ENCODE measurements at places on chromosomes 1 and 21.

GRCh38 chr1:226604560-226605317 is 56.2 kb downstream of the STUM start:
- no peak for DNase-seq

DNA sequence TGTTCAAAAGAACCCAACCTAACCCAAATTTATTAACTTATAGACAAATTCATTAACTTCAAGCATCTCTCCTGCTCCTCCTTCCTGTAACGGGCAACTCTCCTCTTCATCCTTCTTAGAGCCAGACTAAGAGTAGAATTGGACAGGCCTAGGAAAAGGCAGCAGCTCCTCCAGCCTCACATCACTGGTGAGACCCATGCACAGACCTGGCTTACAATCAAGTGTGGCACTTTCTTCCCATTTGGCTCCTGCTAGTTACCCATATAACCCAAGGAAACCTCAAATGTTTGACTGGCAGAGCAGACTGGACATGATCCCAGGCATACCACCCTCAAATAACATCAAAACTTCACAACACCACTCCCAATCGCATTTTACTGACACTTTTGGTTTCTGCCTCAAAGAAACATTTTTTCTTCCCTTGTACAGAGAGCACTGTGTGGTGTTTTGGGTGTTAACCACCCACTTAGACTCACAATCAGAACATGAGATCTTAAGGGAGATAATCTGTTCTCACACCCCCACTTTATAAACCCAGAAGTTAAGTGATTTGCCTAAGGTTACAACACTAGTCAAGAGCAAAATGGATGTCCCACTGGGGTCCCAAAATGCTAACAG is 101.4 kb downstream of the SIPA1L2 start:
- DNase-seq: no peak

- DNase-seq: no peak
These were observed 2.4 kb downstream of the HMGB4 start for GRCh38 chr1:33866281-33866680.

DNA sequence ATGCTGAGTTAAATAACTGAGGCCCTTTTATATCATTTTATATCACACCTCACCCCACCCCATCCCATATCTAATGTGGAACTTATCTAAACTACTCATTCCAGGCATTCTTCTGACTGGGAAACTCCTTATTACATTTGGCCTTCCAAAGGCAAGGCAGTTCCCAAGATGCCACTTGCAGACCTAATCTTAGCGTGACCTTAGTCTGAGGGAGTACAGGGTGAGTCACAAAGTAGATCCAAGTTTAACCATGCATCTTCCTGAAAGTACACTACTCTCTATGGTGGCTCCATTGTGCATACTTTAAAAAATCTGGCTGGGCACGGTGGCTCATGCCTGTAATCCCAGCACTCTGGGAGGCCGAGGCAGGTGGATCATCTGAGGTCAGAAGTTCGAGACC is 353.6 kb upstream of the C1orf87 start:
- DNase-seq: no peak

DNA sequence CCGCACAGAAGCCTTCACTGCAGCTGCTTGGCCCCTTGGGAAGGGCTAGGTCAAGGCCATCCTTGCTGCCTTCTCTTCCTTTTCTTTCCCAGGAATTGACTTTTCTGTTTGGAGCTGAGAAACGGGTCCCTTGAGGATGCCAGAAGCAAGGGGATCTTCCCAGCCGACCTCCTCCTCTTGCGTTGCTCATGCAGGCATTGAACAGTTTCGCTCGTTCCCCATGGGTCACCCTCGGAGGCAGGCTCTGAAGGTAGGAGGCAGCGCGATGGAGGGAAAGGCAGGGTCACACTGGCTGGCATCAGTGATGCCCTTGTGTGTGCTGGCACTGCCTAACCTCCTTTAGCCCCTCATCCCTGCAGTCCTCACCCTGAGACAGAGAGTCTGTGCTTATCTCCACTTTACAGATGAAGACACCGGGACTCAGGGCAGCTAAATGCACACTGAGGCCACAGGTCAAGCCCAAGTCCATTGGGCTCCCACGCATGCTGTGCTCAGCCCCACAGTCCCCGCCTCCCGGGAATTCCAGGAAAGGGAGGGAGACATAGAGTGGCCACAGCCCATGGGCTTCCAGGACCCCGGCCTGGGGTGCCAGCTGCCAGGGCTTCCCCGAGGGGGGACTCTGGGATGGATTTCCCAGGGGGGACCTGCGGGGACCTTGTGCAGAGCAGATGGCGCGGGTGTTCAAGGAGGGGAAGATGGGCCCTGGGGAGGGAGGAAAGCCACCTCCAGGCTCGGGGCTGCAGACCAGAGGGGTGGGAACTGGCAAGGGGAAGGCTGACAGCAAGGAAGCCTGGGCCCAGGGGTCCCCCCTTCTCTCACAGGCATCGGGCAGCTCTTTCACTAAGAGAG is 90.2 kb downstream of the SPSB1 start:
- no peak for DNase-seq

GRCh38 chr1:246680696-246681130 is 43.5 kb upstream of the SCCPDH start:
- DNase-seq: no peak

GRCh38 chr1:2100780-2101108 is 50.5 kb downstream of the PRKCZ start:
- no peak for DNase-seq

DNA sequence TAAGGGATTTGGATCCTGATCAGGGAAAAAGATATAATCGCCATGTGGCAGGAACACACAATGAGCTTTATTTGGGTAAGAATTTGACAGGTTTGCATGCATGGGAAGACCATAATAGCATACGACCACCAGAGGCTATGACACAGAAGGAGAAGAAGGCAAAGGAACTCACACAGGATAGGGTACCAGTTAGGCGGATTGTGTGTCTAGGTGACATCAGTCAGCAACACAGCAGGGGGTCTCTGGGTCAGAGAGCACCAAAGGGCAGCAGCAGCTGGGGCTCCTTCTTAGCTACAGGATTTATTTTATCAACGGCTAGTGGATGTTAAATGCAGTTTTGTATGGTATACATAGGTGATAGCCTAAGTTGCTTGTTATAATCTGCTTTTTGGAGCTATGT is 551.3 kb downstream of the KCNT2 start:
- no peak for DNase-seq

GRCh38 chr1:214688891-214689290 is 85.9 kb downstream of the CENPF start:
- no peak for DNase-seq

DNA sequence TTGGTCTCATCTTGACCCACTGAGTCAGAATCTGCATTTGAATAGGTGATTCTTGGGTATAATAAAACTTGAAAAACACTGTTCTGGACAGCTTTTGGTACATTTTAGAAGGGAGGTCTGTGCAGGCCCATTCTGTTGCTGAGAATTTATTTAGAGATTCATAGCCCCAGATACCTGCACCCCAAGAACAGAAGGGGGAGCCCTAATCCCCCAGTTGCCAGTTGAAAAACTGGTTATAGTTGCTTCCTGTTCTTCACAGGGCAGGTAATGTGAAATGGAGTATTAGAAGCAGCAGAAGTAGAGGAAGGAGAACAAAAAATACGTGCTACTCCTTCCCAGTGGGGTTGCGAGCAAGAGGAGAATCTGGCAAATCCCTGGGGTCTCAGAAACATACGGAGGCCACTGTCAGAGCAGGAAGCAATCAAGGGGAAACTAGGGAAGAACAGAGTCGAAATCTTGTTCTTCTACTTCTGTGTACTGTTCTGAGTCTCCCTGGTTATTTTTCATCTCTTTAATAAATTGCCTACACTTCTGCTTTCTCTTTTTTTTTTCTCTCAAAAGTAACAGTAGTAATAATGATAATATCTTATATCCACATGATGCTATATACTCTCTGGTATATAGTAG is 4.6 kb upstream of the CLCA2 start:
- DNase-seq: no peak

DNA sequence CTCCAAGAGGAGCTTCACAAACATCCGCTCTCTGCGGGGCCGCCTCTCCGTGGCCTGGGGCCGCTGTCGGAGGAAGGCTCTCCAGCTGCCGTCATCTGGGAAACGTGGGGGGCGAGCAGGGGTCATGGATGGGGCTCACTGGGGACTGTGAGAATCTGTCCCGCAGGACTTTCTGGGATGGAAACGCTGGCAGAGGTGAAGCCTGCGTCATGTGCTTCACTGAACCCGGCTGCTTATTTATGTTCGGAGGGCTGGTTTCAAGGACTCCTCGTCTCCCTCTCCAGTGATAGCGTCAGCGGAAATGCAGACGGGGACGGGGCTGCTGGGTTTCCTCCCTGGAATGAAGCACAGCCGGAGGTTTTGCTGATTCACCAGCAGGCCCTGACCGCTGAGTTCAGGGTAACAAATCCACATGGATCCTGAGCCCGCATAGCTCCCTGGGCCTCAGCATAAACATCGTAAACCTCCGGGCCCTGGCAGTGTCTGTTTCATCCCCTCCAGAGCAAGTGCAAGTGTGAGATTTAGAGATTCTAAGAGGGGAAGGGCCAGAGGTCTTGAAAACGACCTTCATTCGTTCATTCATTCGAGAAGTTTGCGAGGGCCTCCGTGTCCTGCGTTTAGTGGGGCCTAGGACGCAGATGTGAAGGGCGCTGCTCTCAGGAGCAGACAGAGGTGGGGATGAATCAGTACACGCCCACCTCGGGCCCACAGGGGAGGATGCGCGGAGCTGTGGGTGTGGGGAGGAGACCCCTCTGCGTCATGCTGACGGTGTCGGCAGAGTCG is 7.0 kb upstream of the POFUT2 start:
- DNase-seq: no peak

DNA sequence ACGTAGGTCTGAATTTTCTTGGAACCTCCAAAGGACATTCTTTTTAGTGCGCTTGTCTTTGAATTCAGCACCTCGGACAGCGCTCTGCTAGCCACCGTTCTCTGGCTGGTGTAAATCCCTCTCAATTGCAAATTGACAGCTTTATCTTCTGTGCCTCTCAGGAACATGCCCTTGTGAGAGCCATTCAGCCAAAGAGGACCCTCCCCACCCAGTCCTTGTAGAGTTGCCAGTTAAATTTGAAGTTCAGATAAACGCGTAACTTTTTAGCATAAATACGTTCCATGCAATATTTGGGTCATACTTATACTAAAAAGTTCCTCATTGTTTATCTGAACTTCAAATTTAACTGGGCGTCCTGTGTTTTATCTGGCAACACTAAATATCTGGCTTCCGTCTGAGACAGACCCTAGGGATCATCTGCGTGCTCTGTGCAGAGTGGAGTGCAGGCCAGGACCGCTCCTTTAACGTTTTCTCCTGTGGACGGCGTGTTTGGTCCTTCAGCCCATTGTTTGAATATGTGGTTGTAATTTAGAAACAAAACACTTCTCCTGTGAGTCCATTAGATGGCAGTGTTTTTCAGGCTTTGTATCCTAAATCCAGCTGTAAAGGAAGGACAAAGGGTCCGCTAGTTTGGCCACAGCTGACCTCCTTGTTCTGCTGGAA is 7.0 kb downstream of the KCNAB2 start:
- peak; percentile 85 for DNase-seq

GRCh38 chr1:12204140-12204539 is 25.7 kb upstream of the VPS13D start:
- DNase-seq: no peak

DNA sequence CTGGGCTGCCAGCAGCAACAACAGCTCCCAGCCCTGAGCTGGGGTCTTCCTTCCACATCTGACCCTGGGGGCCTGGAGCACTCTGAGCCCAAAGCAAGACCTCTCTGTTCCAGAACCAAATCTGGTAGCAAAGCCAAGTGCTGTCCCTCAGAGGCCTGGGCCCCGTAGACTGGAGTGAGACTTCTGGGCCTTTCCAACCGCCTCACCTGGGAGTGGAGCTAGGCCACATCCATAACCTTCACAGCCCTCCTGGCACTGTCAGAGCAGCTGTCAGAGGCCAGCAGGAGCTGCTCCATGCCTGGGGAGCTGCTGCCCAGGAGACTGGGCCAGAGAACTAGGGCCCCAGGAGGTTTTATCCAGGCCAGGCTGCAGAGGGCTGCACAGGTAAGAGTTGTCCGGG is 15.4 kb upstream of the SLC5A9 start:
- DNase-seq: no peak

DNA sequence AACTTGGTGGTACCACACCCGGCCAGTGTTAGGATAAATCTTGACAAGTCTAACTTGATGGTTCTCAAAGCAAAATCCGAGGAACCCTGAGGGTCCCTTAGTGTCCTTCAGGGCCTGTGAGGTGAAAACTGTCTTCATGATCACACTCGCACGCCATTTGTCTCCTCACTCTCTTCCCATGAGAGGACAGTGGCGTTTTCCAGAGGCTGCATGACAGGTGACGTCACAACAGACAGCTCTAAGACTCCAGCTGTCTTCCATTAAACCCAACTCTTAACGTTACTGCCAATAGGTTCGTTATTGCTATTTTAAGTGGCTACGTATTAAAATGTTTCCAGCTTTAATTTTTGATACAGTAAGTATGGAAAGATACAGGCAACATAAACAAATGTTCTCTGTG is 13.8 kb downstream of the CFAP74 start:
- no peak for DNase-seq

DNA sequence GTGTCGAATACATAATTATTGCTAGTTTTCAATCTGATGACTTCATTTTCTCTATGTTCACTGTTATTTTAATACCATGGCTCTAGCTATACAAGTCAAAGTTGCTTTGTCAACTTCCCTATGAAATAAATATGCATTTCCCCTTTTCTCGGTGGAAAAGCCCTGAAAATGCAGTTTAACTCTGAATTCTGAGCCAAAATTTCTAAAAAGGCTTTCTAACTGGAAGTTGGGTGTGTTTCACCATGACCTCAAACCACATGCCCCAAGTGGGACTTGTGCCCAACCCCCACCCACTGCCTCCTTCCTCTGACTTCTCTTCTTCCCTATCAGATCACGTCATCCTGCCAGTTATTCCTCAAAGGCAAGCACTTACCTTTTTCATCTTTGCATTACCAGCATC is 8.9 kb downstream of the MKNK1 start:
- no peak for DNase-seq

DNA sequence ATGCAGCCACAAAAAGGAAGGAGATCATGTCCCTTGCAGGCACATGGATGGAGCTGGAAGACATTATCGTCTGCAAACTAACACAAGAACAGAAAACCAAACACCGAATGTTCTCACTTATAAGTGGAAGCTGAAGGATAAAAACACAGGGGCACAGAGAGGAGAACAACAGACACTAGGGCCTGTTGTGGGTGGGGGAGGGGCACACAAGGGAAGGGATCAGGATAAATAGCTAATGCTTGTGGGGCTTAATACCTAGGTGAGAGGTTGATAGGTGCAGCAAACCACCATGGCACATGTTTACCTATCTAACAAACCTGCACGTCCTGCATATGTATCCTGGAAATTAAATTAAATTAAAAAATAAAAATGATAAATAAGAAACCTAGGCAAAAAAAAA is 969.9 kb downstream of the TTLL7 start:
- no peak for DNase-seq

- no peak for DNase-seq
These were observed 9.6 kb upstream of the HTR6 start for GRCh38 chr1:19654886-19655717.

DNA sequence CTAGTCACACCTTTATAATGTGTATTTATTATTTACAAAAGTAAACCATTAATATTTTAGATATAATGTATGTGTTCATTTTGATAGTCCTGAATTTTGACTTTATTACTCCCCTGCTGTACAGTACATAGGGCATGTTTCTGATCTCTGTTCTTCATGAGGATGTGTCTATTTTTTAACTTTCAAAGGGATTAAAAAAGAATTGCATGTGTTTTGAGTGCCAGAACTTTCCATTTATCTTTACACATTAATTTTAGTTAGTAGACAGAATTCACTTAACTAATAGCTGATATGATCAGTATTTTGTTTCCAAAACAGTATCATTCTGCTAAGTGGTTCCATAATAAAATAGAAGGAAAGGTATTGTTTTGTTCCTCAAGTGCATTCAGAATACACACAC is 3.1 kb downstream of the PBX1 start:
- DNase-seq: no peak

Measured in neural crest cell (in vitro differentiated cells).